NT2/D1 (cell line): ENCODE measurements at places on chromosomes 5 and 9.

- DNase-seq = no peak
Measured at GRCh38 chr9:15999422-16000339, 446.8 kb downstream of the CCDC171 start.

DNA sequence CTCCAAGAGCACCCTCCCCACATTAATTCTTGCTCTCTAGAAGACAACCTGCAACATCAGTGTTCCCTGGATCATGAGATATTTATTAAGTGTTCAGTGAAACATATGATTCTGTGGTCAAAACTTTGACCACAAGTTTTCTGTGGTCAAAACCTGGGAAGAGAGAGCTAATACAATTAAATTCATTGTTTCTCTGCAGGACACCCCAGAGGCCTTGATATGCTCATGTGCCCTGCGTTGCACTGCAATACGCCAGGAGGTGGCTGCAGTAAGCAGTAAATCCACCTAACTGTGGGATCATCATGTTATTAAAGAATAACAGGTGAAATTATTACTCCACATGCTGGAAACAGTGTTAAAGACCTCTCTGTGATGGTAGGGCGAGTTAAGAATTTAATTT is 109.3 kb upstream of the SPDL1 start:
- DNase-seq = no peak

GRCh38 chr5:19369048-19369447 is 619.0 kb downstream of the CDH18 start:
- DNase-seq = no peak

- no peak for DNase-seq
Measured at GRCh38 chr5:88391991-88392390, 123.3 kb upstream of the TMEM161B start.

DNA sequence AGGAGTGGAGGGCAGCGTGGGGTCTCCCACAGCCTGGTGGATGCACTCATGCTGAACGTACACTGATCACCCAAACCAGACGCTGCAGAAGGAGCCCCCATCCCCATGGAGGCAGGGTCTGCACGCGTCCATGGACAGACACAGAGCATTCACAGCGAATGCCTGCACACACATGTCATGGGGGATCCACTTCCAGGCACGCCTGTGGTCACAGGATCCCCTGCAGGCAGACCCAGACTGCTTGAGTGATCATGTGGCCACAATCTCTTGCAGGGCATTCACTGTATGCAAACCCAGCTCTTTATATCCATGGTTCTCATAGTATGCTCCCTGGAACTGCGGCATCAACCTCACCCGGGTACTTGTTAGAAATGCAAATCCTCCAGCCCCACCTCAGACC is 5.4 kb downstream of the SNCB start:
- no peak for DNase-seq

GRCh38 chr9:3330792-3331420 is 194.9 kb downstream of the RFX3 start:
- DNase-seq = no peak

DNA sequence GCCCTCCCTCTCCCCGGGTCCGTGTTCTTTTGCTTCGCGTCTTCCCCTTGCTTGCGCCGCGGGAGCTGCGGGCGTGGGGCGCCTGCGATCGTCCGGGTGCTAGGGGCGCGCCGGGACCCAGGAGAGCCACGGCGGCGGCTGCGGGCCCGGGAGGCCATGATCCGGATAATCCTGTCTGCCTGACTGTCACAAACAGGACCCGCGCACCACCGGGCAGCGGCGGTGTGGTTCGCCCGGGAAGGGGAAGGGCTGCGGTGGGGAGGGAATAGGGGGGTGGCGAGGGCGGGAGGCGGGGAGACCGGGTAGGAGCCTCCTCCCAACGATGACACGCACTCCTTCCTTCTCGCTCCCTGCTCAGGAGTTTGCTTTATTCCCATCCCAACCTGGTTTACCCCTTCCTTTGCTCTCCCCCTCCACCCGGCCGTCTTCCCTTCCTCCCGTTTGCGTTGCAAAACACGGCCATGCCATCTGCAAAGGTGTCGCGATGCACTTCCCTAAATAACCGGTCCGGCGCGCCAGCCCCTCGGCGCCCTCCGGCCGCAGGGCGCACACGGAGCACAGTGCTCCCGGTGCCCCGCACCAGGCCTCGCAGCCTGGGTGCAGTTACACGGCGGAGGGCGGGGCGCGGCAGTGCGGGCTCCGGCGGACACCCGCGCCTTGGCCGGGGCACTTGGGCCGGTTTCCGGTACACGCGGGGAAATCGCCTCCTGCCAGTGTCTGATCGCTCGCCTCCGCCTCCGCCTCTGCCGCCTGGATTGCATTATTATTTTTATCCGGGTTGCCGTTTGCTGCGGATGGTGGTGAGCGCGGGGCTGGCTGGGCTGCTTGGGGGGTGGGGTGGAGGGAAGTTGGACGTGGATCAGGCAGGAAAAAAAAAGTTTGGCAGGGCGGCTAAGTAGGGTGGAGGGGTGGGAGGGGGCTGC is 1.5 kb downstream of the SMARCA2 start:
- DNase-seq = no peak

GRCh38 chr5:53480416-53481158 is at the start of gene FST:
Gene FST, plus strand, starts transcription at chr5:53480629. Its CDS starts 163 bp downstream, at chr5:53480792.
- DNase-seq = no peak

DNA sequence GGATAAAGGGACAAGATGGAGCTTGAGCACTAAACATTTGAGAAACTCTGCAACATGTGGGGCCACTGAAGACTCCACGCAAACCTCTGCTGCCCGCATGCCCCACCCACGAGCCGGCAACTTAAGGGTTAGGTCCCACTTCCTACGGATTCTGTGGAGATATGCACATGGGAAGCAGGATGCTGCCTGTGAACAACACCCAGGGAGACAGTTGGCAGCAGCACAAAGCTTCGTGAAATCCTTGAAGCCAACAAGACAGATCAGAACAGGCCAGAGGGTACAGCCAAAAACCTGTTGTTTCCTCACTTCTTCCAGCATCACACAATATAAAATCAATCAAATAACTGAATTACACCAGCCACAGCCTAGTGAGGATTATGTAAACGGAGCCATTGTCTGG is 270.4 kb downstream of the ENC1 start:
- no peak for DNase-seq

- DNase-seq = no peak
Measured at GRCh38 chr9:123063896-123064295, 30.4 kb downstream of the GPR21 start.

DNA sequence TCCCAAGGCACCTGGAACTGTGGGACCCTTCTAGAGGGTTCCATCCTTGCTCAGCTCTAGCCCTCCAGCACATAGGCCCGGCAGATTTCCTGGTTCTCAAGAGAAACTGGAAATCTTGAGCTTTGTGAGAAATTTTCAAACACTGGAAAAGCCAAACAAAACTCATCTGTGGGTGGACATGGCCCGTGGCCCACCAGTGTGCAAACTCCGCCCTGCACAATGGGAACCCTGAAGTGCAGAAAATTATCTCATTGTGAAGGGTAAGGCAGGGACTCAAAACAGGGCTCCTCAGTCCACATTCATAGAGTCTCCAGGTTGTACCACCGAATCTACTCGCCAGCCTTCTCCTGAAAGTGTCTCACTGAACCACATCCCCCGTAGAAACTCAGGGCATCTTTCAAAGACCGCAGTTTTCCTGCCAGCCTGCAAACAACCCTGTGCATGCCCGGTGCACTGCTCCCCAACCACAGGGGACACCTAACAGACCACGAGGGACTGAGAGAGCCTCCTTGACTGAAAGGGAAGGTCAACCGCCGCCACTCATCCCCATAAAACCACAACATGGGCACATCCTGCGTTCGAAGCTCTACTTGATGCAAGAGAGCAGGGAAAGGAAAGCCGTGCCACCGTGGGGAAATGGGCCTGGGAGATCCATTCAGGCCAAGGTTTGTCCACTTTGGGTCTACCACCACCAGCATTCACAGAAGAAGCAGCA is 18.1 kb downstream of the ADAMTS2 start:
- DNase-seq = no peak

- DNase-seq = no peak
Measured at GRCh38 chr9:2622461-2623287, 1.1 kb downstream of the VLDLR start.

DNA sequence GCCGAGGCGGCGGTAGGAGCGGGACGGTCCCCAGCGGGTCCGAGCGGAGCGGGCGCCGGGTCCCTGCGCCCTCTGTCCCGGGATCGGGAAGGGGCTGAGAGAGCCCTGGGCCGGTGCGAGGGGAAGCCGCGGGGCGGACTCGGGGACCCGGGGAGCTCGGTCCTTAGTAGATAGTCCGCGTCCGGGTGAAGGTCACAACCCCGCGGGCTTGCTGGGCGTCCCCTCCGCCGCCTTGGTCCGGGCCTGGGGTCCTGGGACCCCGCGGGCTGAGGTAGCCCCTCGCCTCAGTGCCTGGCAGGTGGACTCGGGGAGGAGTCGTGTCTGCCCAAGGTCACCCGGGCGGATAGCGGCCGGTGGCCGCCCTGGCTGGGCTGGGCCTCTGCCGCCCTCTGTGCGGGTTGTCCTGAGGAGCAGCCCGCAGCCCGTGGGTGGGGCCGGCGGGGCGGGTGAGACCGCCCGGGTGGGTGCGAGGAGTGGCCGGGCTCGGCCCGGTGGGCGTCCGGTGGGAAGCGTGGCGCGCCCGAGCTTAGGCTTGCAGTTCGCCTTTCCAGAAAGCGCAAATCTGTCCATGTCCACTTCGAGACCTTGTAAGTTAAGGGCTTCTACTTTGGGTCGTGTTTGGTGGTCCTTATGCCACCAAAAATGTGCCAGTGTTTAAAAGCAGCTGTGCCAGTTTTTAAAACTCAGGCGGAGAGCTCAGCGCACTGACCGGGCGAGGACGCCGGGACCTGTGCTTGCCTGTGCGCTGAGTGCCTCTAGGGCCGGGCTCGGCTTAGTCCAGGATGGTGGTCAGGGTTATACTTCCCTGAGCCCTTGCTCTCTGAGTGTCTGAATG is 554 bp downstream of the SDHA start:
- DNase-seq = no peak

GRCh38 chr9:89462199-89462598 is 35.7 kb downstream of the SEMA4D start:
- DNase-seq = no peak

GRCh38 chr9:71944754-71945375 is 33.4 kb downstream of the C9orf85 start:
- no peak for DNase-seq

DNA sequence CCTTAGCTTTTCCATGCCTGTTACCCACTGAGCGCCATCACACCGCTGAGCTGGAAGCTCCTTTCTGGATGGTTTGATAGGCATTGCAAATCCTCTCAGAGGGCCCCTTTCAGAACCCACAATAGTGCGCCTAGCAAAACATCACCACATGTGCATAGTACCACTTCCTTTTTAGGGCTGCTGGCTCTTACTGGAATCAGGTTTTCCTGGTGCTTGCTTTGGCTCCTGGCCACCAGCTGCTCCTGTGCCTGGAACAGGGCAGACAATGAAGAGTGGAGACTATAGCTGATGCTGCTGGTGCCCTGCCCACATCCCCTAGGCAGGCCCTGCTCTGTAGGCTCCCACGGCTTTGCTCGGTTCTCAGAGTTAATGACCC is 163.6 kb upstream of the SEMA6A start:
- DNase-seq = no peak

DNA sequence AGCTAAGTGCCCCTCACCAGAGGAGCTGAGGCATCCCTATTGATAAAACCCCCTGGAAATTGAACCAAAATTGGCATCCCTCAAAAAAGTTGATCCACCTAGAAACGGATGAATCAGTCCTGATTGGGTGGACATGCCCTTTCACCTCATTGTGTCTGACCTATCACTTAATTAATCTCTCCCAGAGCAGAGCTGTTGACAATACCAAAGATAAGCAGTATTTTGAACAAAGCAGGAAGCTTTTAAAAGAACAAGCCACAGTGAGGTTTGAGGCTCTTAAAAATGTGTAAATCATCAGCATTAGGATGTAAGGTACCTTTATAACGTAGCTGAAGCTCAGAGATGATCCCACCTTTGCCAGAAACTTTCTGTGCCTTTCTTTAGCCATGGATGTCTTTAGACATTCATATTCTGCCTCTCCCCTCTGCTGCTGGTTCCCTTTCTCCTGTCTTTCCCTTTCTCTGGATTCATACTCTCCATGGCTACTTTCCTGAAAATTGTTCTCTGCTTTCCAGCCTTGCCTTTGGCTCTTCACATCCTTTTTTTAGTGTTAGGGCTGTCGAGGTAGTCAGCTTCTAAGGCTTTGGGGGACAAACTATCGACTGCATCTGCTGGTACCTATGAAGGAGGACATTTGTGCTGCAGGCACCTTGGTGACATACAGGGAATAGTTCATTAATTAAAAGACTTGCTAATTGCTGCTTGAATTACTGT is 7.8 kb upstream of the LHX2 start:
- no peak for DNase-seq

DNA sequence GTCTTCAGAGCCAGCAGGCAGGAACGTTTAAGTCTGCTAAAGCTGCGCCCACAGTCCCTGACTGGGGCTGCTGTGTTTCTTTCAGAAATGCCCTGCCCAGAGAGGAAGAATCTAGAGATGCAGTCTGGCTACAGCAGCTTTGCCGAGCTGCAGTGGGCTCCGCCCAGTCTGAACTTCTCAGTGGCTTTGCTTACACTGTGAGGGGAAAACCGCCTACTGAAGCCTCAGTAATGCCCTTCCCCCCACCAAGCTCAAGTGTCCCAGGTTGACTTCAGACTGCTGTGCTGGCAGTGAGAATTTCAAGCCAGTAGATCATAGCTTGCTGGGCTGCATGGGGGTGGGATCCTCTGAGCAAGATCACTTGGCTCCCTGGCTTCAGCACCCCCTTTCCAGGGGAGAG is 78.4 kb downstream of the SREK1 start:
- DNase-seq = no peak

DNA sequence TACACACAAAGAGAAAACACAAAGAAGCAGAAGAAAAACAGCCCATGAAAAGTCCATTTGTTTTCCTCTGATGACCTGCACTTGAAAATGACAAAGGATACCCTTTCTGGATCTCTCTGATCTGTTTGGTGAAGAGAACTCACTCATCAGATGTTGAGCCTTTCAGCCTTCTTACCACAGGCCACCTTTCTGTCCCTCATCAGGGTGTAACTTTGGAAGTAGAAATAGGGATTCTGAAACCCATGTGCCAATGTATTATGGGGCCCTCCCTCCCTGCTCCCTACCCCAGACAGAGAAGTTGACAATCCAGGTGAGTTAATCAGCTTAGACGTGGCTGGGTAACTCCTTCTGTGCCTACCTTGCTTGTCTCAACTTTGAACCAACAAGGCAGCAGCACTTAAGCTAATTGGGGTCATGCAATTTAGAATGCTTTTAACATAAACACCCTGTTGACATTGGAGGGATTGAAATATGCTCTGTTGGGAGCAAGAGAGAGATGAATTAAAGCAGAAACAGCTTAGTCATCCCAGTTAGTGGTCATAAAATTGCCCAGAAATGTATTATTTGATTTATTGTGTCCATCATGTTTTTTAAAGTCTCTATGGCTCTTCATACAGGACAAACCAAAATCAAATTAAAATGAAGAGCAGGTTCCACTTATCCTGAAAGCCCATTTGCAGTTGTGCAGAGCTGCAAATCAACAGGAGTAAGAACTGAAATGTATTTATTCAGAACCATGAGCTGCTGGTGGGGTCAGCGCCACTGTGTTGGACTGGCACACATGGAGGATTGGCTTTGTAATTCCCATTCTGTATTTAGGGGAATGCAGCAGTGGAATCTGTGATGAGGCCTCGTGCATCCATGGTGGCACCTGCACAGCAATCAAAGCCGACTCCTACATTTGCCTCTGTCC is 132.0 kb downstream of the LIFR start:
- no peak for DNase-seq

- no peak for DNase-seq
Measured at GRCh38 chr9:135479469-135480052, at the start of gene PPP1R26. Gene PPP1R26, plus strand, starts transcription at chr9:135479782. Its CDS starts 4,729 bp downstream, at chr9:135484511.
